ENCODE measurements at places on chromosomes 11 and 22. TPM values are rescaled to one million over a fixed set of nuclear protein-coding genes. Genes with fewer than 3 reads are reported as not detected.

DNA sequence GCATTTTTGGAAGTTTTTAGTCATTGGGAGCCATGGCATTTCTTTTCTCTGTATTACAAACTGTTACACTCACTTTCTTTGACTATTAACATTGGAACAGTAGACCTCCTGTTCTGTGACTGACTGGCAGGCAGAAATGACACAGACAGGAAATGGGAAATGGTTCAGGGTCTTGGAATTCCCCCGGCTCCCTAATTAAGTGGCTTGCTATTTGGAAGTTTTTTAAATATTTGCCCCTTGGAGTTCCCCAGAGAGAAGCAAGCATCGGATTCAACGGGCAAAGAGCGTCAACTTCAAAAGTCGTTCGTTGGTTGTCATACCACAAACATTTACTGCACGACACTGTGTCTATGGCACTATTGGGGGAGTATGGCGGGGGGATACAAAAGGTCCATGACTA is 1.1 kb upstream of the BIRC2 start:
- DNase-seq: no peak

GRCh38 chr11:116642481-116642880 is 130.3 kb downstream of the BUD13 start:
- no peak for DNase-seq

Gene OR2AG1
- total RNA-seq: not detected

Gene TBX1
- total RNA-seq: not detected

DNA sequence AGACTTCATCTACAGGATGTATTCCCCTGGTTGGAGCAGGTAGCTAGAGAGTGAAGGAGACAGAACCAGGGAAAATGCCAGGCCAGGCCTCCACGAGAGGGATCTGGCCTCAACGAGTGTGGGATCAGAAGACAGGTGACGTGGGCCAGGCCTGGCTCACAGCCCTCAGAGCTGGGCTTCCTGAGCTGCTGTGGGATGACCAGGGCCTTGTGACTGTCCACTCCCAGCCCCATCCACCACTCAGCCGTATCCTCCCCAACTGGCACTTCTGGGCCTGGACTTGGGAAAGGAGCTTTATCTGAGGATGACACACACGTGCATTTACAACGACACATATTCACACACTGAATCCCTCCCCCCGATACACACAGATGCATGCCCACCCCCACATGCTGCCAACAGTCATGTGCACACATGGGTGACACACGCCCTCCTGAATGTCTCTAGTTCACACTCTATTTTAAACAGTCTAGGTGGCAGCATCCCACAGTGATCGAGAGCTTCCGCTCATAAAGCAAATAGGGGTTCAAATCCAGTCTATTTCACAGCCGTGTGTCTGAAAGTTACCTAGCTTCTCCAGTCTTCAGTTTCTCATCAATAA is 93.1 kb downstream of the TP53I11 start:
- no peak for DNase-seq

Data from neural progenitor cell (in vitro differentiated cells).